ENCODE measurements at places on chromosomes 3 and 15.

DNA sequence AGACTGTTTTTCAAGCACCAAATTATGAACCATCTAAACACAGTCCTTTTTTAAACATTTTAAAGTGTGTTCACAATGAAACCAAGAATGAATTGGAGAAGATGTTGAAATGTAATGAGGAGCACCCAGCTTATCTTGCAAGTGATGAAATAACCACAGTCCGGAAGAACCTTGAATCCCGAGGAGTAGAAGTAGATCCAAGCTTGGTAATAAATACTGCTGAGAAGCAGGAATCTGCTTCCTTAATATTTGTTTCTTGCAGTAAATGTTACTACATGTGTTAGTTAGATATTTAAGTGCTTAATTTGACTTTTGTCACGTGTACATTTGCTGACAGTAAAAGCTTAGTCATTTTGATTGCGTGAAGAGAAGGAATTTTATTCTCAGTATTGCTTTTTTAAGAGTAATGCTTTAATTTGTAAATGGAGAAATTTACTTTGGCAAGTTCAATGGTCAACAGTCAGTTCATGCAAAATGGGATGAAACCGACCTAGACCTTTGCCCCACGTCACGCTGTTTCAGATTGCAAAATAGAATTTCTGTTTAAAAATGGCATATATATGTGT, 69.8 kb downstream of the OPA1 start:
- DNase-seq = no peak

DNA sequence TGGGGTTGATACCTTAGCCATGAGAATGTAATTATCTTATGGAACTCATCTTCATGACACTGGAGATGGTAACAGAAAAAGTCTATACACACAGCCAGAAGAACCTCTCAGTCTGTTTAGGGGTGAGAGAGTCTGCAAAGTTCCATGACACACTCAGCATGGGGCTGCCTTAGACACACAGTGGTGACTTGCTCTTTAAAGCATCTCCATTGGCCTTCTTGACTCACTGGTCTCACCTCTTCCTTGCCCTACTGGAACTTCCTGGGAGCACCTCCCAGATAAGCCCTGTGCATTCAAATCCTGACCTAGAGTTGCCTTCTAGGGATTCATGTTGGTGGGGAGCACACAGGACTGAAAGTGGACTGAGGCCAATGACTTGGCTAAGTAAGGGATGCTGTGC, 9.3 kb downstream of the MAGI1 start:
- DNase-seq = no peak

DNA sequence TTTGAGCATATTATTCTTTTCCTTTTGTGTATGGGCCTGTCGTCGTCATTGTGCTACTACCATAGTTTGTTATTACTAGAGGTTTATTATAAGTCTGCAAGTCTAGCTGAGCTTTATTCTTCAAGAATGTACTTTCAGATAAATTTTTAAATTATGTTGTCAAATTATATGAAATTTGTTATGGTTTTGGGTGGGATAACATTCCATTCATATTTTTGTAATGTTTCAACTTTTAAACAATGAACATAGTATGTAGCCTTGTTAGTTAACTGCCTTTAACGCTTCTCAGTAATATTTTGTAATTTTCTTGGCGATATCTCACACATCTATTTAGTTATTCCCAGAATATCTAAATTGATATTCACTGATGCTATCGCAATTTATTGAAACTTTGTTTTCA, 41.6 kb upstream of the GOLGA8B start:
- no peak for DNase-seq

DNA sequence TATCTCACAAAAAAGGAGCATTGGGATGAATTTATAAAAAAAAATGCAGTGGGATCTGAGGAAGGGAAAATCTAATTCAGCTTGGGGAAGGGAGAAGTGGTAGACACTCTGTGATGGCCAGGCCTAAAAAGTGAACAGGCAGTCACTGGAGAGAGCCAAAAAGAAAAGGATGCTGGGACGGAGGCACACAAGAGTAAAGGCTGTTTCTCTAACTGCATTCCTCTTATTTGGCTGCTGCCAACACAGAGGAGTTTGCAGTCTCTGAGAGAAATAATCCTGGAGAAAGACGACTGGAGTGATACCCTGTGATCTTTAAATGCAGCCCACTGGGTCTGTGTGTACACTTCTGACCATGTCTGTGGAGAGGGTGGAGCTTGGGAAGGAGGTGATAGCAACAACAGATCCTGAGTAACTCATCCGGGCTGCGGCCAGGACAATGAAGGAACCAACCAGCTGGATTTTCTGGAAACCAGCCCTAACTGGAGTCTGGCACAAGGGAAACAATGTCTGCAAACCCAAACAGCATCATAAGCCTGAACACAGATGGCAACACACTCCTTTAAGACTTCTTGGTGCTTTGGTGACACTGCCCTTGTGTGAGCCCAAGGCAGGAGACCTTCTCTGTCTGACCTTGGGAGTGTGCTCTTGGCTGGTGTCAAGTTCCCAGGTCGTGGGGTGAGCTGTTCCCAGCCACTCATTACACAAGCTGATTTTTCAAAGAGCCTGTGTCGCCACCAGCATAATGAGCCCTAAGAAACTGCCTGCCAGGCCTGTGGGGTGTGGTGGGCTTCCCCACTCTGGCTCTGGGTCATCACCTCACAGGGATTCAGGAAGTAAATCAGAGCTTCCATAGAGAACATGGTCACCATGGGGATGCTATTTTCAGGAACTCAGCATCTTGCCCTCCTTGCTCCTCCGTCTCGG, 8.0 kb downstream of the FYCO1 start:
- DNase-seq = no peak

DNA sequence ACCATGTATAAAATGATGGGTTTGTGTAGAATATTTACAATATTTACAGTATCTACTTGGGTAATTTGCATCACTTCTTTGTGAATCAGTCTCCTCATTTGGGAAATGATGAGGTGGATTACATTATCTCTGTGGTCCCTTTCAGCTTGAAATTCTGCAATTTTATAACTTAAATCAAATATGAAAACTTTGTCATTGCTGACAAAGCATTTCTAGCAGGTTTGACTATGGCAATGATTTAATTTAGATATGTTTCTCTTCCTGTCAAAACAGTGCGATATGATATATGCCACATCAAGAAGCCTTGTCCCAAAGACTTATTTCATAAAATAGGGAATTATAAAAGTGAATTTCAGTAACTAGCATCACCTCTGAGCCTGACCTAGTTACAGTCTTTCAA, 315.8 kb upstream of the MEIS2 start:
- no peak for DNase-seq

- no peak for DNase-seq
These were observed 100.1 kb downstream of the VGLL3 start for GRCh38 chr3:86890741-86891396.

Data from activated CD8-positive, alpha-beta memory T cell treated with anti-CD3 and anti-CD28 coated beads for 1 hour (primary cell).